Stimulated activated CD4-positive, alpha-beta T cell treated with anti-CD3 and anti-CD28 coated beads, Interleukin-2, amount 100 ng/mL, for 48 hours (primary cell): ENCODE measurements at places on chromosomes 7 and 10.

- DNase-seq: no peak
Measured at GRCh38 chr7:282621-283020, 7.3 kb upstream of the FOXL3 start.

GRCh38 chr10:21279217-21279575, 246.3 kb downstream of the SKIDA1 start:
- DNase-seq: no peak

- DNase-seq: no peak
Measured at GRCh38 chr10:2680821-2681220, 386.5 kb upstream of the PFKP start.

DNA sequence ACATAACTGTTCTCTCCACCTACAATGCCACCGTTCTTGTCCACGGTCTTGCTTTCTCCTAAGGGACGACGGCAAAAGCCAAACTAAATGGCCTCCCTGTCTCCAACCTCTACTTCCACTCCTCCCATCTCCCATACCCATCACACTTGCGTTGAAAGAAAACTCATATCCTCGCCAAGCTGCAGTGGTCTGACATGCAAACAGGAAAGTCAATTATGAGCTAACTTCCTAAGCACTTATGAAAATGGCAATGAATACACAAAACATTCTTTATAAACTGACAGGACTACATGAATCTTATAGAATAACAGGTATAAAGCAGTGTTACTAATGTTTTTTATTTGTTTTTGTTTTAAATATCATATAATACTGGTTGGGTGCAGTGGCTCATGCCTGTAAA, 46.4 kb downstream of the TYW1B start:
- DNase-seq: no peak

DNA sequence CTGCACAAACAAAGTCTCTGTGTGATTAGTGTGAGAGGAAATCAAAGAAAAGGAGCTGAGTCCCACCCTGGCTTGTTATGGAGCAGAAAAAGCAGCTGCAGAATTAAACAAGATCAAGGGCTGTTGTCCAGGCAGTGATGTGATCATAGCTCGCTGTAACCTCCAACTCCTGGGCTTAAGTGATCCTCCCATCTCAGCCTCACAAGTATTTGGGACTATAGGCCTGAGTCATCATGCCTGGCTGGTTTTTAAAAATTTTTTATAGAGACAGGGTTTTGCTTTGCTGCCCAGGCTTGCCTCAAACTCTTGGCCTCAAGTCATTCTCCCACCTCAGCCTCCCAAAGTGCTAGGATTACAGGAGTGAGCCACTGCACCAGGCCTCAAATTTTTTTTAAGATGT, 88.9 kb downstream of the IPMK start:
- DNase-seq: no peak

DNA sequence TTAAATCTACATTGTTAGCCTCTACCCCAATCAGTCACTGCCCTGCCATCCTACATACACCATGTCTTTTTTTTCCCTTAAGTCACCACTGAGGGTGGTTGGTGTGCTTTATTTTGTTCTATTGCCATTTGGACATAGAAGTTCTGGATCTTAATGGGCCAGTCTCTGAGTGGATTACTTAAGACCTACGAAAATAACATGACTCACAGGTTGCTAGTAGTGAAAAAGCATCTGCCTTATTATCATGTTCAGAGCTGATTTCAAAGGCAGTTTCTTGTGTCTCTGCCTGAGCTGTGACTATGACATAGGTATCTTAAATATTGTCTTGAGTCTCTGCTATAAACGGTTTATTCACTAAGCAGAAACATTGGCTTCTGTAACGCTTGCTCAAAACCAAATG, 410.8 kb downstream of the MDFIC start:
- DNase-seq: no peak
